ENCODE measurements at places on chromosomes 2 and 18. TPM values are rescaled to one million over a fixed set of nuclear protein-coding genes. Genes with fewer than 3 reads are reported as not detected.

DNA sequence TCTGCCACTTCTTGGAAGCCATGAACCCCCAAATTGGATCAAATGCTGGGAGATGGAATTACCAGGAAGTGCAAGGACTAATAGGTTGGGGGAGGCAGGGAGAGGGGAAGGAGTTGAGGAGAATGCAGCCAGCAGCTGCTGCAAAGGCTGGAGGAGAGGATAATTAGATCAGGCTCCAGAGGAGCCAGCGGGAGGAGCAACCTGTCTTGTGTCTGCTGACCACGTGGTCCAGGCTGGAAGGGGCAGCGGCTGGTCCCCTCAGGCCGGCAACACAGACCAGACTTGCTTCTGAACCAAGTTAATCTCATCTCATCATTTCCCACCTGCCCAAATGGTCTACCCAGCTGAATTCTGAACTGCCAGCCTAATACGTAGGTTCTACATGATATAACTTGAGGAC lies 68.3 kb downstream of the MRO start:
- no peak for DNase-seq

DNA sequence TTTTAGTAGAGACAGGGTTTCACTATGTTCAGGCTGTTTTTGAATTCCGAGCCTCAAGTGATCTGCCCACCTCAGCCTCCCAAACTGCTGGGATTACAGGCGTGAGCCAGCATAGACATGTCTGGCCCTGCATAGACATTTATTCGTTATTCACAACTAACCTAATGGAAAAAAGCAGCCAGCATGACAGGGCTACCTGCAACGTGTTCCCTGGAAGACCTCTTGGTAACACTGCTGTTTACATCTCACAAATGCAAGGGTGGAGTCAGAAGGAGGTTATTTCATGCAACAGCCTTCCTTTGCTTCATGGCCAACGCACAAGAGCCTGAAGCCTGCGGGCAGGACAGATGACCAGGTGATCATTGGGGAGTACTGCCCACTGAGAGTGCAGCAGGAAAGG lies 9.2 kb downstream of the SERPINE2 start:
- no peak for DNase-seq

GRCh38 chr18:73408469-73408868 lies 540.7 kb upstream of the NETO1 start:
- no peak for DNase-seq

- no peak for DNase-seq
These were observed 173.1 kb downstream of the SEPTIN10 start for GRCh38 chr2:109440499-109441156.

DNA sequence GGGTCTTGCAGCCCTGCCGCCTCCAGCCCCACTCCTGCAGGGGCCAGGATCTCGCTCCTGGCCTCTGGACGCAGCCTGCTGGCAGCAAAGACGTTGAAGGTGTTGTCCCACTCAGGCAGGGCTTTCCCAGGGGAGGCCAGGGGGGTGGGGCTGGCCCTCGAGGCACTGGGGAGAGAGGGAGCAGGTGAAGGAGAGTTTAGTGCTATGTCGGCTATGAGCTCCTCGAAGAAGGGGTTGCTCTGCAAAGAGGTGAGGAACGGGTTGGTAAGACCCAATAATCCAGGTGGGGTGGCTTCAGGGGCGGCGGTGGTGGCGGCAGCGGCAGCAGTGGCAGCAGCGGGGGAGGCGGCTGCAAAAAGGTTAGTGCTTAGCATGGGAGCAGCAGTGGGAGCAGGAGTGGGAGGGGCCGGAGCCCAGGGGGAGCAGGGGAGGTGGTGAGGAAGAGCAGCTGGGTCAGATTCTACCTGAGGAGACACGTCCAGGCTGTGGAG lies 9.7 kb upstream of the SFXN5 start:
- DNase-seq, result no peak

- no peak for DNase-seq
These were observed 1.1 kb upstream of the GAL3ST2 start for GRCh38 chr2:241775223-241776177.

DNA sequence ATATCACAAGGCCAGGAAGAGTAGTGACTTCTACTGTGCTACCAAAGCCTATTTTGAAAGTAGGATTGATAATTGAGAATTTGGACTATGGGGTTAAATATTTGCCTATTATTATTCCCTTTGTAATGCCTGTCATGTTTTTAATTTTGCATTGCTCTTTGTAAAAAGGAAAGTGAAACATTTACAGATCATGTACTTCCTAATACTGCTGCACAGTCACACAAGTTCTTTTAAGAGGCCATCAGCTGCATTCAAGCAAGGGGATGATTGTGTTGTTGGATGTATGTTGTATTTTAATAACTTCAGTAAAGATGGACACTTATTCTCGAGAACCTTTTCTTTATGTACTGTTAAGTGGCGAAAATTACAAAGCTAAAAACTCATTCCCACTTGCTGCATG lies 70.1 kb downstream of the PLEKHA3 start:
- no peak for DNase-seq

DNA sequence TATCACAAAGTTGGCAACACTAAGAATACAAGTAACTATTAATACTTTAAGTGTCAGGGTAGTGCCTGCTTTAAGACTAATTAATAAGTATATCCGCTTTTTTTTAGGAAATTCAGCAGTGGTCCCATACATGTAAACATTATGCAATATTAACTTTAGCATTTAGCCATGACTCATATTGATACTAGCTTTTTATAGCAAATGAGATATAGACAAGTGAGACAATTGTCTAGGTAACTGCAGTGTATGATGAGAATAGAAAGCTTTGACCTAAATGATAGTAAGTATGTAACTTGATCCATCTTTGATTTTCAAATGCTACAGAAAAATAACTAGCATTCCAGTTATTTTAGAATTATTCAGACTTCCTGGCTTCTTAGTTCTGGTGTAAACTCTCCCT lies 27.4 kb upstream of the VRK2 start:
- no peak for DNase-seq

DNA sequence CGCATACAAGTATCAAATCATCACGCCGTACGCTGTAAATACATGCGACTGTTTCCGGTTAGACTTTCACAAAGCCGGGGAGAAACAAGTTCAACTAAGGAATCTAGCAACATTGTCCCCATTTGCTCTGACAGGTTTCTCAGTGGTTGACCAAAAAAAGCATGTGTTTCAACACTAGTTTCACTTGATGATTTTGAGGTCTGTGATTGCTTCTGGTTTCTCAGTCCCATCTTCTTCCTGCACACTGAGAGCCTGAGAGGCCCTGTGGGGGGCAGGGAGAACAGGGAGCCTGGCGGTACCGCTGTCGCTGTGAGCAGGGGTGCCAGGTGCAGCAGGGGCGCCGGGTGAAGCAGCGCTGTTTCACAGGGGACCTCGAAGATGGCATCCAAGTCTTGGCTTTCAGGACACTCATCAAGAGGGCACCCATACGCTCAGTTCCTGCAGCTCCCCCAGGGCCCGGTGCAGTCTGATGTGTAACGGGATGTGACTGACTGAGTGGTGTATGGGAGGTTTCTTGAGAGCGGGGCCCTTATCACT lies 270.9 kb downstream of the TWIST2 start:
- DNase-seq, result no peak

DNA sequence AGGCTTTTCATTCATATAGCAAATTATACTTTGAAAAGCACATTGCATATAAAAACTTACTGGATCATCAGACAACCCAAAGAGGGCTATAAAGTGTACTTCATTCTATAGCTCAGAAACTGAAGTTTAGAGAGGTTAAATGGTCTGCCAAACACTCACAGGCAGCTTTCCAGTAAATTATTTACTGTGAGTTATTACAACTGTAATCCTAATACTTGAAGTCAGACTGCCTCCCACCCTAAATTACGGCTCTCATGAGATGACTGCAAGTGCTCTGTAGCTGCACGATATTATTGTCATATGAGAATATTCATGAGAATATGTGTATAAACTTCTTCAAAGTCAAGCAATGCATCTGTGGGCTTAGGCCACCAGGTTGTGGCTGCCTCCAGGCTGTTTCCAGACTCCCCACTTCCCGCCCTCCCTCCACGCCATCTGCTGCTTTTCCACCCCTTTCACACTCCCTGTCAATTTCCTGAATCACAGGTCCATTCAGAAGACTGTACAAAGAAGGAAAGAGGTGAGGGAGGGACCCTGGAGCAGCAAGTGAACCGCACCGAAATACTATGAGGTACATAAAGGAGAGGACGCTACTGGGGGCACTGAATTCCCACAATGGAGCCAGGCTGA lies 111.1 kb upstream of the SPOPL start:
- no peak for DNase-seq

LYG1 gene
- 3.0 TPM for total RNA-seq

GRCh38 chr2:217263756-217264155 lies 403.9 kb upstream of the TNP1 start:
- DNase-seq, result no peak

Measured in B cell (primary cell).